ENCODE measurements at places on chromosomes 12 and 14.
A peak's percentile ranks its signal among the peaks of the same experiment; 100 is the strongest.

GRCh38 chr14:79856381-79856780 lies 354.9 kb downstream of the DIO2 start:
- DNase-seq: no peak

DNA sequence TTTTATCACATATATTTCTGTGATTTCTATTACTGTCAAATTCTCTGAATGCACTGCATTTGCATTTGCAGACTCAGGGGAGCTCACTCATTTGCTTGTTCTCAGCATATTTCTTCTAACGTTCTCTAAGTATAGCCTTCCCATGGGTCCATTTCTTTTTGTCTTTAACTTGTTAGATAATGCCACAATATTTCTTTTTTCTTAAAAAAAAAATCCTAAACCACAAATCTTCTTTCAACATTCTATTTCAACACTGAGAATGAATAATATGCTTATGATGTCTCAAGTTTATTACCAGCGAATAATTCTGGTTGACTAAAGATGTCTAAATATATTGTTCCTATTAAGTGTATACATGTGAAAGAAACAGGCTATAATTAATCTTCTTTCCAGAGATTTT lies 200.2 kb downstream of the ANO6 start:
- no peak for DNase-seq

DNA sequence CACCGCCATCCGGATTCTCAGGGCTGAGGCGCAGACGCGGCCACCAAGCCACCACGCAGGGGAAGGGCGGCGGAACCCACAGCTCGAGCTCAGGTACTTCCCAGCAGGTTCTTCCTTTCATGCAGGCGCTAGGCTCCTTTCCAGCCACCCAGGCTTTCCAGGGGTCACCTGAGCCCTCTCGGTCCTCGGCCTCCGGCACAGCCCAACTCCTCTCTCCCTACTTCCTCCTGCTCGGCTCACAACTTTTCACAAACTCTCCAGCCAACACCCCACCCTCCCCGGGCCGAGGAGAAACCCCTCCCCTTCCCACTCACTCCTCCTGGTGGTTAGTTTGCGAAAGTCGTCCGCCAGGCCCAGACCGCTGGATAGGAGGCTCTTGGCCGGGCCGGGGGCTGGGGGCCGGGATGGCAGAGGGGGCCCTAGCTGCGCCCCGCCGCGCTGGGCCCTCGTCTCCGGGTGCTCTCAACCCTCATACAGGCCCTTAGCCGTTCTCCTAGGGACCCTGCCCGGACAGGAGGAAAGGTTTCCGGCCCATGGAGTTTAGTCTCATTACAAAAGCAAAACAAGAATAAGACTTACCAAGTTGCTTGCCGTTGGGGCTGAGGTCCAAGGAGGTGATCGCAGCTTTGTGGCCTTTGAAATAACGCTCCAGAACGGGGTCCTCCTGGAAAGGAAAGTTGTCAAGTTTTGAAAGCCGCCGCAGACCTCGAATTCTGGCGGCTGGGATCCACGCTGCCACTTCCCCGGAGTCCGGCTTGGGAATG lies at the start of gene GALNT4:
Gene GALNT4 (minus strand): TSS at position 256 of the 764 bp plus-strand sequence. CDS start 247 bp downstream, at position 9.
- DNase-seq: peak; percentile 89

GRCh38 chr12:66538970-66539369 lies 139.9 kb downstream of the GRIP1 start:
- no peak for DNase-seq

DNA sequence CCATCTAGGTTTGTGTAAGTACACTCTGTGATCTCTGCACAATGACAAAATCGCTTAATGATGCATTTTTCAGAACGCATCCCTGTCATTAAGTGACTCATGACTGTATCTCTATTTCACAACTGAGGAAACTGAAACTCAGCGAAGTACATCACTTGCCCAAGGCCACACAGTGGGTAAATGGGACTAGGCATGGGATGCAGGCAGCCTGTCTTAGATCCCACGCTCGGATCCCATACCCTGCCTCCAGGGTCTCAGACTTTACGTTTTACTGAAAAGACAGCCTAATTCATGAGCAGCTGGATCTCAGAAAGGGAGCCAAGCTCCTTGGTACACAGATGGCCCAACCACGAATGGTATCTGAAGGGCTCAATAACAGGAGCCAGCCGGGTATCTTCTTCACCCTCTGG lies 2.4 kb upstream of the MLEC start:
- DNase-seq: no peak

- no peak for DNase-seq
Observed at GRCh38 chr12:56522411-56523193, 982 bp downstream of the RBMS2 start.

DNA sequence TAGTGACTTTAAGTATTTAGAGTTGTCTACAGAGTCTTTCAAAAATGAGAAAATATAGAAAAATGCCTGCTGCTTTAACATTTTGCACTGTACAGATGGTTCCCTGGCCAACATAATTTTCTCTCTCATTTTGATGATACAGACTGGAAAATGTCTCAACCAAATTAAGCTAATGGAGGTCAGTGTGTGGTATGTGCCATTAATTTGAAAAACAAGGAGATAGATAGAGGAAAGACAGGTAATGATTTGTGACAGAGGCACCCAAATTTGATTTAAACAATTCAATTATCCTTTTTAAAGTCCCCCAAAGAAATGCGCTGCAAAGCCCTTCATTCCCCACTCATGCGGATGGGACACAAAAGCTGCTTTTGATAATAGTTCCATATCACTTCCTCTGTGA lies 140.0 kb downstream of the ASCL1 start:
- no peak for DNase-seq

- DNase-seq: peak; percentile 7
Observed at GRCh38 chr14:41608681-41609390, 2.2 kb downstream of the LRFN5 start.

GRCh38 chr12:103571286-103571685 lies 15.8 kb upstream of the STAB2 start:
- DNase-seq: no peak

DNA sequence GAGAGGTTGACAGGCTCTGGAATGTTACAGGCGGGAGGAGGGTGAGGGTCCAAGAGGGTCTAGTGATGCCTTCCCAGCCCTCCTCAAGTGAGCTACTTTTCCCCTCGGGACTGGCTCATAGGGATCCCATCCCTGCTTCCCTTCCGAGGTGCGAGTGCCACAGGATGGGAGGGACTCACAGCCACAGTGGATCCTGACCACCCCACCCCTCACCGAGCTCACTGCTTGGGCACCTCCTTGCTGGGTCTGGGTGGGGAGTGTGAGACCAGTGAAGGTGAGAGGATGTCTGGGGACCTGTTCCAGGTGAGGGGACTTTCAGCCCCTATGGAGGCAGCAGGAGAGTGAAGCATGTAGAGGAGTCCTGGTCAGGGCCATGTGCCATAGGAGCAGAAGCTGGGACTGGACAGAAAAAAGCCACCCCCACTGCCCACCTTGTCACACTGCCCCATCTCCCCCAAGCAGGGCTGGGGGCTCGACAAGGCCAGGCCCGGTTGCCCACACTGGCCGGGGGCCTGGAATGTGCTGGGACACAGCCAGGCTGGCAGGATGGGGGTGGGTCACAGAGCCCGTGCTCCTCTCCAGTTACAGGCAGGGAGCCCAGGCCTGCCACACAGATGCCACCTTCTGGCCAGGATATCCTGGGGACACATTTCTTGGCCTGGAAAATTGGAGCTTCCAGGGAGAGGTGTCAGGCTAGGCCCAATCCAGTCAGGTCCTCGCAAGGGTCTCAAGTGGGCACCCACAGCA lies 1.7 kb upstream of the TNS2 start:
- DNase-seq: no peak

- no peak for DNase-seq
Observed at GRCh38 chr12:109888179-109889020, 8.1 kb upstream of the GLTP start.

DNA sequence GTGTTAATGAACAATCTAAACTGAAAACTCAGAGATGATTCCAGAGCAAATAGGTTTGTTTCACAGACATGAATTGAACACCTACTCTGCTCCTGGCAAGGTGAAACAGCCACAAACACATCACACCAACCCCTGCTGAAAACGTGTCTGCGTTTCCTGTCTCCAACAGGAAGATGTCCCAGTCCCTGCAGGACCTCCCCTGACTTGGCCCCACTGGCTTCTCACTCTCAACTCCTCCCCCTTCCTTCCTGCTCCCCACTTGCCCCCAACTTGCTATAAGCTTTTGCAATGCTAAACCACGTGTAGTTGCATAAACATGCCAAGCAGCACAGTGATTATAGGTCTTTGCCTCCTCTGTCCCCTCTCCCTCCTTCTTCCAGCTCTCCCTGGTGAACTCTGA lies 567.6 kb downstream of the BCL11B start:
- no peak for DNase-seq

DNA sequence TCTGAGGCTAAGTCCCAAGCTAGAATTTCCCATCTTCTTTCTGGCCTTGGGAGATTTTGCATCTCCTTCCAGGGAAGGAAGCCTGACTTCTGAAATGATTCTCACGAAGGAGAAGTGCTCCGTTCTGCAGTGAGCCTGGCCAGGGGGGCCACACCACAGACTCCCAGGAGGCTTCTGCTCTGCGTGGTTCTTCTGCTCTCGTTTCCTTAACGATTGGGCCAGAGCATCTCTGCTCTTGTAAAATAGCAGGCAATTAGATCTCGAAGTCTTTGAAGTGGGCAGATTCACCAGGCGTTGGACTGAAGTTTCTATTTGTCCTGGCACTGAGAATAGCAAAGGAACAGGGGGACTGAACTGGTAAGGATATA lies 6.7 kb upstream of the BATF start:
- peak; percentile 45 for DNase-seq
